8988T (cell line): ENCODE measurements at places on chromosomes 13 and 19.

DNA sequence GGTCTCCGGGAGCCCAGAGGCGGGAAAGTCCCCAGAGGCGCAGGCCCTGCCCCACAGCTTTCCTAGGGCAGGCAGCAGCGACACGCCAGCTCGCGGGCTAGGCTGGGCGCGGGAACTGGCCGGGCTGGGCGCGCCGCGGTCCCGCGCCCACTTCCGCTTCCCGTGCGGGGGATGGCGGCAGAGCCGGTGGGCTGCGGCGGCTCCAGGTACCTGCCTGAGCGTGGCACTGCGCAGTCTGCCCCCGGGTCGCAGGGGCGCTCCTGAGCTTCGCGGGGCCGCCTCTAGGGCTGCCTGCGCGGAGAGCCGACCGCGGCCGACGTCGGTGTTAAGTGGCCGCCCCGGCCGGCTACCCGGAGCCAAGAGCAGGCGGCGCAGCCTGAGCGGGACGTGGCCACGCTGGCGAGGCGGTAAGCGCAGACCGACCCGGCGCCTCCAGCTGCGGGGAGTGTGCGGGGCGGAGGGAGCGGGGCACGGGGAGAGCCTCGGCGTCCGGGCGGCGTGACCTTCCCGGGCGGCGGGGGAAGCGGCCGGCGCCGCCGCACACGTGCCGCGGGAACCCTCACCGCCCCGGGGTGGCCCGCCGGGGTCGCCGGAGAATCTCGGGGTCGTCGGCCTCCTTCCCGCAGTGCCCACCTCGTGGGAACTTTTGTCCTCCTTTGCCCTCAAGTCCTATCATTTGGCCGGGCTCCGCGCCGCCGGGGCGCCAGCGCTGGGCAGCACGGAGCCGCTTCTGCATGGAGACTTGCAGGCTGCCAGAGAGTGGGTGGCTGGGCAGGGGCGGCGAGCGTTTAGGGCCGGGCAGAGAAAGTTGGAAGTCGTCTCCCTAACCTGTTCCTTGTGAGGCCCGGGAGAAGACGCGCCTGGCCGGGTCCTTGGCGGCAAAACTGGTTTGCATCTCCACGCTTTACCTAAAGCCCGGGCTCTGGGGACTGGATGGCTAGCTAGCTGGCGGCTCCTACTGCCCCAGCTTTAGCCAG lies 31.4 kb upstream of the MPHOSPH8 start:
- DNase-seq, result peak; percentile 80

DNA sequence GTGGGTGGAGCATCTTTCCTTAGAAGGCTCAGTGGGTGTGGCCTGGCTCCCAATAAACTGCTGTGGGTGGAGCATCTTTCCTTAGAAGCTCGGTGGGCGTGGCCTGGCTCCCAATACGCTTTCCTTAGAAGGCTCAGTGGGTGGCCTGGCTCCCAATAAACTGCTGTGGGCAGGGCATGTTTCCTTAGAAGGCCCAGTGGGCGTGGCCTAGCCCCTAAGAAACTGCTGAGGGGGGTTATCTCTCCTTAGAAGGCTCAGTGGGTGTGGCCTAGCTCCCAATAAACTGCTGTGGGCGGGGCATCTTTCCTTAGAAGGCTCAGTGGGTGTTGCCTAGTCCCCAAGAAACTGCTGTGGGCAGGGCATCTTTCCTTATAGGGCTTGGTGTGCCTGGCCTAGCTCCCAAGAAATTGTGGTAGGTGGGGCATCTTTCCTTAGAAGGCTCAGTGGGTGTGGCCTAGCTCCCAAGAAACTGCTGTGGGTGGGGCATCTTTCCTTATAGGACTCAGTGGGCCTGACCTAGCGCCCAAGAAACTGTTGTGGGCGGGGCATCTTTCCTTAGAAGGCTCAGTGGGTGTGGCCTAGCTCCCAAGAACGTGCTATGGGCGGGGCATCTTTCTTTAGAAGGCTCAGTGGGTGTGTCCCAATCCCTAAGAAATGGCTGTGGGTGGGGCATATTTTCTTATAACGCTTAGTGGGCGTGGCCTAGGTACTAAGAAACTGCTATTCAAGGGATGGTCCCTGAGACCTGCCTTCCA lies 10.3 kb downstream of the HSH2D start:
- no peak for DNase-seq

DNA sequence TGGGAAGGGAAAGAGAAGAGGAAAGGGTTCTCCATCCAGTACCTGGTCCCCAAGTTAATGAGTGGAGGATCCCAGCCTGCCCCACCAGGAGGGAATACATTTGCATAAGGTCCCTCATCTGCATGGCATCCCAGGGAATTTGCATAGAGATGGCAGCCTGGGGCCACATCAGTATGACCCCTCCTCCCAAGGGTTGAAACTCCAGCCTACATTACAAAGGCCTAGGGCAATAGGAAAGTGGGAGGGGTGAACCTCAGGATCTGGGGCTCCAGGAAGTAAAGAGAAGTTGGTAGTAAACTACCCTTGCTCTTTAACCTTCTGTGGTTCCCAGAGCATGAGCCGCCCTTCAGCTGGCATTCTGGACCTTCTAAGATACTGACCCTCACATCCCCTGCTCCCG lies 6.8 kb upstream of the NECTIN2 start:
- no peak for DNase-seq

DNA sequence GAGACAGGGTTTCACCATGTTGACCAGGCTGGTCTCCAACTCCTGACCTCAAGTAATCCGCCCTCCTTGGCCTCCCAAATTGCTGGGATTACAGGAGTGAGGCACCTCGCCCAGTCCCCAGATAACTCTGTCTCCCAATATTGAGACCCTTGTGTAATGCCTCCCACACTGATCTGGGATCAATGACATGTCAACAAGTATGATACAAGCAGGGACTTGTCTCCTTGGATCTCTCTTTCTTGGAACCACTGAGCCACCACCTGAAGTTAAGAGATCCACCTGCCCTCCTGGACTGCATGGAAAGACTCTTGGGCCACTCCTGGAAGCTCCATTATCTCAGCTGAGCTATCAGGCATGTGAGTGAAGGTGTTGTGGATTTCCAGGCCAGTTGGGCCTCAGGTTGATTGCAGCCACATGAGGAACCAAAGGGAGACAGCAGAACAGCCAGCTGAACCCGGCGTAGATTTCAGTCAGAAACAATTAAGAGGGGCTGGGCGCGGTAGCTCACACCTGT lies 15.1 kb downstream of the NFKBID start:
- DNase-seq, result no peak

DNA sequence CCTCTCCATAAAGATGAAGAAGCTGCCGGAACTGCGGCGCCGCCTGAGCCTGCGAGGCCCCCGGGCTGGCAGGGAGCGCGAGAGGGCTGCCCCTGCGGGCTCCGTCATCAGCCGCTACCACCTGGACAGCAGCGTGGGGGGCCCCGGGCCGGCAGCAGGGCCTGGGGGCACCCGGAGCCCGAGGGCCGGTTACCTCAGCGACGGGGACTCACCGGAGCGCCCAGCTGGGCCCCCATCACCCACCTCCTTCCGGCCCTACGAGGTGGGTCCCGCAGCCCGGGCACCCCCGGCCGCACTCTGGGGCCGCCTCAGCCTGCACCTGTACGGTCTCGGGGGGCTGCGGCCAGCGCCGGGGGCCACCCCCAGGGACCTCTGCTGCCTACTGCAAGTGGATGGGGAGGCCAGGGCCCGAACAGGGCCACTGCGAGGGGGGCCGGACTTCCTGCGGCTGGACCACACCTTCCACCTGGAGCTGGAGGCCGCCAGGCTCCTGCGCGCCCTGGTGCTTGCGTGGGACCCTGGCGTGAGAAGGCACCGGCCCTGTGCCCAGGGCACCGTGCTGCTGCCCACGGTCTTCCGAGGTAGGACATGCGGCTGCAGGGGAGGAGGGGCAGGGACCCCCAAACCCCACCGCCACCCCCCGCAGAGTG lies 2.7 kb downstream of the SYDE1 start:
- no peak for DNase-seq

DNA sequence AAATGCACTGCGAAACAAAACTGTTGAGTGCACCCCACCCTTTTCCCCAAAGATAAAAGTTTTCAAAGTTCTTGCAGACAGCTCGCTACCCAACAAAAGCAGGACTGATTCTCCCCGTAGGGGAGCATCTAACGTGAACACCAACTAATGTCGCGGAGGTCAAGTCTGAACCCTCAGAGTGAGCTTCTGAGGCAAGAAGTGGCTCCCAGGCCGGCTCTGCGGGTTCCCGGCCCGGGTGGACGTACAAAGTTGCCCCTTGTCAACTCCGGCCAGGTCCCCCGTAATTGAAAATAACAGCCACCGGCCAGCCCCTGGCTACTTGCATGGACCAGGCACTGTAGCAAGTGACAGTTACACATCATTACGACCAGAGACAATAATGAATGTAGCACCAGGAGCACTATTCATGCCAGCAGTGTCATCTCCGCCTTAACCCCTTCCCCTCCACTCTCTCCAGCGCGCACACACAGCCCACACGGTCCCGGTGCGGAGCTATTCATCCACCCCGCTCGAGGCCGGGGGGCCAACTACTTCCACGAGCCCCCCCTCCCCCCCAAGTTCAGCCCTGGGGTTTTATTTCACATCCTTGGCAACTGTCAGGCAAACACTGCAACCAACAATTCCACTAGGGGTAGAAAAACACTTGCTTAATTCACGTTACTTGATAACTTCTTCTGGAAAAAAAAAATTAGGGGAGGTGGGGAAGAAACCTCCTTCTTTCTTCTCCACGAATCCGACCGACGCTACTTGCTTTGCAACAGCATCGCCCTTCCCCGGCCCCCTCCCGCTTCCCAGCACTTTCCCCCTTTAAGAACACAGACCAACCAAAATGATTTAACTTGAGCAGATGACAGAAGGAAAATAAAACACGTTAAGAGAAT lies 1.2 kb downstream of the KLF12 start:
- no peak for DNase-seq

GRCh38 chr13:46539231-46539630 lies 13.7 kb upstream of the LRCH1 start:
- no peak for DNase-seq

DNA sequence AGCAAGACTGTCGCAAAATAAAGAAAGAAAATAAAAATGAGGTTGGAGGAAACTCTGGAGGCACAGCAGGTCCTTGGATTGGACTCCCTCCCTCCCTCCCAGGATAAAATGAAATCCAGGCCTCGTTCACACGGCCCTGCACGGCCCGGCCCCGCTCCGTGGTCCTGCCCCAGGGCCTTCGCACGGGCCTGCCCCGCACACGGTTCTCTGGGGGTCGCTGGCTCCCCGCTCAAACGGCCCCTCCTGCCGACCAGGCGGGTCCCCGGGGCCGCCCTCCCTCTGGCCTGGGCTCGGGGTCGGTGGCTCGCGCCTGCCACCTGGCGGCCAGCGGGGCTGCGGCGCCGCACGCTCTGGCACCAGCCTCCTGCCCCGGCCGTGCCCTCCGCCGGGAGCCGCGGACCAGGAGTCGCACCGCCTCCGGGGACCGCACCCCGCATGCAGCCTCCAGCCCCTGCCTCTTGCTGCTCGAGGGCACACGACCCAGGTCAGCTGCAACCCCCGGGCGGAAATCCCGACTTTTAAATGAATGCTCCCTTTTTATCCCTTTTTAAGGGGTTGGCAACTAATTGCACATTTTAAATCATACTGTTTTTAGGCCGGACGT lies 1.5 kb upstream of the WDR18 start:
- peak; percentile 99 for DNase-seq

DNA sequence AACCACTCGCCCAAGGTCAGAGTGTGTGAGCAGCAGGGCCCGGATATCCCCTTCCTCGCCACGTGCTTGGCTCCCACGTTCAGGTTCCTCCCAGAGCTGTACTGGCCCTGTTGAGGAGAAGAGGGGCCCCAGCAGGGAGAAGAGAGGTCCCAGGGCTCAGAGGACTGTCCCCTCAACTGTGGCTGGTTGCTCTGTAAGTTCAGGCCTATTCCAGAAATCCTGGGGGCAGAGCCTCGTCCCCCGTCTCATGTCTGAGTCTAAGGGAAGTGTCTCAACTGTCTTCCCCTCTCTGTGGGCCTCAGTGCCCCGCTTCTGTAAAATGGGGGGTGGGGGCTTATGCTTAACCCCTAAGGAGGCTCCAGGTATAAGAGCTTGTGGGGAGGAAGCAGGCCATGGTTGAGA lies 3.9 kb downstream of the PPP5C start:
- DNase-seq, result no peak

GRCh38 chr13:97233499-97233898 lies 11.4 kb downstream of the MBNL2 start:
- DNase-seq, result no peak

- no peak for DNase-seq
Measured at GRCh38 chr19:50003254-50003788, 21.9 kb downstream of the VRK3 start.

- no peak for DNase-seq
Measured at GRCh38 chr13:102399791-102400674, 1.8 kb downstream of the FGF14 start.

DNA sequence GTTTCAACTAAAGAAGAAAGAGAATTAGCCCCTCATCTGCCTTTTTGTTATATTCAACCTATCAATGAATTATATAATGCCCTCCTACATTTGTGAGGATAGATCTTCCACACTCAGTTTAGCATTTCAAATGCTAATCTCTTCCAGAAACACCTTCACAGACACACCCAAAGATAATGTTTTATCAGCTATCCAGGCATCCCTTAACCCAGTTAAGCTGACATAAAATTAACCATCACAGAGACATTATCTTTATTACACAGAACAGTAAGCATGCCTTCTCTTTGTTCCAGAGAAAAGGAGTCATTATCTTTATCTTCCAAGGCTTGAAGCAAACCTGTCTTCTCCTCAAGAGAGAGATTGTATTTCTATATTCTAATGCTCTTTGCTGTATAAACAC lies 53.1 kb downstream of the PCDH20 start:
- no peak for DNase-seq

DNA sequence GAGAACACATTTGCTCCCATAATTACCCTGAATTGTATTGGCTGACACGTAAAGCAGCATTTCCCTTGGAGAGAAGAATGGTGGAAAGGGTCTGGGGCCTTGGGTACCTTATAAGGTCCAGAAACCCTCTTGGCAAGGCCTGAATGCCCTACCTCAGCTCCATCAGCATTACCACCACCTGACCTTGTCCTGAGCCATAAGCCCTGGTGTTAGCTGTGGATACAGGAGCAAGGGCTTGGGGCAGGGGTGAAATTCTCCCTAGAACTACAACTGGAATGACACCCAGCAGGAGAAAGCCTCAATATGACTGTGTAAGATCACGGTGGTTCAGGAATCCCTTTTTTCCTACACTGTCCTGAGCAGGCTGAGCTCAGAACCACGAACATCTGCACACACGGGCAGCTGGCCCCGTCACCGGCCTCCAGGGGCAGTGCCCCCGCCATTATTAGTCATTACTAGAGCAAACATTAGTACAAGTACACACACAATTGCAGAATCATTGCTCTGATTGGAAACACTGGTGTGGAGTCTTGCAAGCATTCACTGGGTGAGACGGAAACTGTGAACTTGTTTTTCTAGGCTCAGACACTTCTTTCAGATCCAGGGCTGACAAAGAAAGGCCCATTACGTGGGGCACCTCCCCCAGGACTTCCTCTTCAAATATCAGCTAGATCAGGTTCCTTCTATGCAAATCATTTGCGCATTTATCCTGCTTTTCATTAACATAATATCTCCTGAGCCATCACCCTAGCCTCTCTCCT lies 26.8 kb upstream of the MTIF3 start:
- no peak for DNase-seq
